Activated effector memory CD4-positive, alpha-beta T cell treated with anti-CD3 and anti-CD28 coated beads, Interleukin-2, amount 50 U/mL, for 16 hours (primary cell): ENCODE measurements at places on chromosomes 7 and 10.

GRCh38 chr10:72250666-72251065, 23.1 kb upstream of the DDIT4 start:
- DNase-seq = no peak

DNA sequence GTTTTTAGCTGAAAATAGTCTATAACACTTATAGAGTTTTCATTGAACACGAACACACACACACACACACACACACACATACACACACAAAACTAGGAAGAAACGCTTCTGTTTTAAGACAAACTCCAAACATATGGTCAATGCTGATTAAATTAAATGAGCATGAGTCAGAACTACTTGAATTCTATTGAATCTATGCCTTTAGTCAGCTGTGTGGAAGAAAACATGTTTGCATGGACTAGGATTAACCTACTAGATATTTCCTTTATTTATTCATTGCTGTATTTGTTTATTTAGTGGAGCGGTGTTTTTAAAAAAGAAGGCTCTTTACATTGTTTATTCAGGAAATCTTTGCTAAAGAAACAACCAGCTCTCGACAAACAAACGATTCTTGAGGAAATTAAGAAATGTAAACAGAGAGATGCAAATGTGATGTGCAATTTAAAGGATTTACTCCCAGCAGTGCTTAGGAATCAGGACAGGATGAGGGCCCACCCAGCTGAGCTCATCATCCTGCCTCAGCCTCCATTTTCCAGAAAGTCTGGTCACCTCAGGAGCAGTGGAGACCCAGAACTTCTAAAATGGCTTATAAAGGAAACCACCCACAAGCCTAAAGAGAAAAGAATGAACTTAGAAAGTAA, 83.2 kb downstream of the PDE1C start:
- no peak for DNase-seq

DNA sequence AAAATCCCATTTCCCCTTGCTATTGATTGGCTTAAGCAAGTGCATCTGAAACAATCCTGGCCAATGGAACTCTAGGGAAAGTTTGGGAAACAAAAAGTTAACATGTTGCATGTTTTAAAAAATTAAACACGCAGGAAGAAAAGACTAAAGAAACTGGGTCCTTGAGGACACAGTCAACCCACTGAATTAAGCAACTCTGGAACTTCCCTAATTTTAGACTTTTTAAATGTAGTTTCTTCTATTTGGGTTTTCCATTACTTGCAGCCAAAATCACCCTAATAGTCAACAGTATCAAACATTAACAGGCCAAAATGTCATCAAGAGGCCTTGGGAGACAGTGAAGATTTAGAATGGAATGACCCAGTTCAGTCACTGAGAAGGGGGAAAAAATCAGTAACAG, 40.6 kb downstream of the OSBPL3 start:
- no peak for DNase-seq

GRCh38 chr7:30595436-30596013, 847 bp downstream of the GARS1 start:
- no peak for DNase-seq

GRCh38 chr7:78528964-78529363, 730.4 kb downstream of the PHTF2 start:
- DNase-seq = no peak

GRCh38 chr10:104809288-104810090, 168.4 kb downstream of the SORCS3 start:
- no peak for DNase-seq

DNA sequence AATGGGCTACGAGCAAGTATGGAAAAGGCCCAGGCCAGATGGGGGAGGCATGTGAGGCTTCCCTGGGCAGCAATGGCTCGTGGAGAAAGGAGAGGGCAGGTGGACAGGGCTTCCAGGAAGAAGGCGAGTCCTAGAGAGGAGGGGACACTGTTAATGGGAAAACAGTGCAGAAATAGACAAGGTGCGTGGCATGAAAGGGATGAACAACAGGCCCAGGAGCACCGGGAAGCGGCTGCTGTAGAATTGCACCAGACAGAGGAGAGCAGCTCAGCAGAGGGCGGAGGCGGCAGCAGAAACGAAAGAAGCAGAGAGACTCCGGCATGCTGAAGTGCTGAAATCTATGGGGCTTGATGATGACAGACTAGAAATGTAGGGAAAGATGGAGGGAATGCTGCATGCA, 102.1 kb downstream of the PIP4K2A start:
- no peak for DNase-seq

GRCh38 chr10:32095116-32095733, 39.0 kb upstream of the KIF5B start:
- no peak for DNase-seq

DNA sequence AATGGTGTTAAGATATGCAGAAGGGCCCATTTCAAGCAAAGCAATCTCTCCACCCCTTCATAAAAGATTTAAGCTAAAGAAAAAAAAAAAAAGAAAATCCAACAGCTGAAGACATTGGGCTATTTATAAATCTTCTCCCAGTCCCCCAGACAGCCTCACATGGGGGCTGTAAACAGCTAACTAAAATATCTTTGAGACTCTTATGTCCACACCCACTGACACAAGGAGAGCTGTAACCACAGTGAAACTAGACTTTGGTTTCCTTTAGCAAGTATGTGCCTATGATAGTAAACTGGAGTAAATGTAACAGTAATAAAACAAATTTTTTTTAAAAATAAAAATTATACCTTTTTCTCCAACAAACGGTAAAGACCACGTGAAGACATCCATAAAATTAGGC, 28.6 kb downstream of the PPP3CB start:
- no peak for DNase-seq

DNA sequence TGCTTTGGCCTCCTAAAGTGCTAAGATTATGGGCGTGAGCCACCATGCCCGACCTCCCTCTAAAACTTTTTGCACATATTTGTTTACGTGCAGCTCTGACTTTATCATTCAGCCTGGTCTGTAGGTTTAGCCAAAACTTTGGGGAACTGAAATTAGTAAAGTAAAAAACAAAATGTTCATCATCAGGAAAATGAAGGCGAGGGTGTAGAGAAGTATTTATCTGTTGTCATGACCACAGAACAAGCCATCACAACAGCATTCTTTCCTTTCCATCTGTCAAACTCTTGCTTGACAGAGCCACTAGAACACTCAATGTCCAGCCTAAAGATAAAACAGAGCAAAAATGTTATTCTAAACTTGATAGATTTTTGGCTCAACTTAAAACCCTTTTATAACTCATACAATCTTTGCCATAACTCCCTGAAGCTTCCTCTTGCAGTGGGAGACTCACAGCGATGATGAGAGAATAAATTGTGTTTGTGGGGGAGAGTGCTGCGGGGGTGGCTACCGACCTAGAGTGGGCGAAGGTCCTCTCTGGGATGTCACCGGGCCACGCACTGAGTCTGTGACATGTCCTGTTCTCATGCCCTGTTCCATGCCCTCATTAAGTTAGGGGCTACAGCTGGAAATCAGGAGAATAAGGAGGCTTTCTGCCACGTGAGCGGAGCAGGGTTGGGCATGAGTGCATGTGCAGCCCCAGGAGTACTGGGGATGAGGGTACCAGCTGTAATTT, 58.6 kb upstream of the MKRN1 start:
- no peak for DNase-seq

DNA sequence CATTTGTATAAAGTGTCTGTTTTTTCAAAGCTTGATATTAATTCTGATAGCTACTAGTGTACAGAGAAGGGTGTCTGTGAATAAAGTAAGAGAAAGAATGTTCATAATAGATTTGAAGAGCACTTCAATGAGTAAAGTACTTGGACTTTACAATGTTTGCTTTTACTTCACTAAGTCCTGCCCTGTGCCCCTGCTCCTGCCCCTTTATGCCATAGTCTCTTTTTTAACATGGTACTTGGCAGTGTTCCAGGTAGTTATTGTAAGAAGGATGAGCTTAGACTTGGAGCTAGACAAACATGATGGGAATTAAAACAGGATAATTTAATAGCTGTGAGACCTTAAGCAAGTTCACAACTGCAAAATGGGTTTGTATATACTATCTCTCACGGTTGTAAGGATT, 41.0 kb downstream of the ZEB1 start:
- DNase-seq = no peak

GRCh38 chr10:85490431-85490830, 876.2 kb downstream of the GRID1 start:
- DNase-seq = no peak

GRCh38 chr10:110471566-110472139, 26.1 kb upstream of the DUSP5 start:
- no peak for DNase-seq

DNA sequence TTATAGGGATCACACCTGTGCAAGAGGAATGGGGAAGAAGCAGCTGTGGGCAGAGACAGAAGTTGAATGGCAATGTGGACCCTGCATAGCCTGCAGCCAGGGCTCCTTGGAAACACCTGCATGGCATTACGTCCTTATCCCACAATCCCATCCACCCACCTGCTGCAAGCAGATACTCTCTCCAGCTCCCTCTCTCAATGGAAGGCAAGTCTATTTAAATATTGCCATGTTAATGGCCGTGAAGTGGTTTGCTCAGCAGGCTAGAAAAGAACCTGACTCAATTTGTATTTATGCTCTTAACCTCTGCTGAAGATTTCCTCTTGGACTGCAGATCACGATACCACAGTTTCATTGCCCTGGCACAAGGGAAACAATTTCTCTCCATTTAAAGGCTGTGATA, 417.0 kb downstream of the TYW1 start:
- DNase-seq = no peak

DNA sequence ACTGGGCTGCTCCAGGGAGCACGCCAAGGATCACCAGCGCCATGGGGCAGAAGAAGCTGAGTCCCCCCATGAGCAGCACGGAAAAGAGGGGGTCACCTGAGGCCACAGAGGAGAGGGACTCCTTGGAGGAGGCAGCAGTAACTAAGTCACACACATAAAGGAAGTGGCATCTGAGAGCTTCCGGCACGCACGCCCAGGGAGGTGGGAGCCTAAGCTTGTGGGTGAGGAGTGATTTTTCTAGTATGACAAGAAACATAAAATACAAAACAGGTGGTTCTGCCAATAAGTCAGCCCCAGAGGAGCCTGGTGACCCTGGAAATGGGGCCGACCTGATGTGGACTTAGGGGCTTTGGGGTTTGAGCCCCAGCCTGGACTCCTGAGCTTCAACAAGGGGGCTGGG, 60.8 kb downstream of the CARD11 start:
- peak; percentile 80 for DNase-seq

GRCh38 chr10:97875391-97875790, 25.7 kb downstream of the GOLGA7B start:
- DNase-seq = peak; percentile 13

DNA sequence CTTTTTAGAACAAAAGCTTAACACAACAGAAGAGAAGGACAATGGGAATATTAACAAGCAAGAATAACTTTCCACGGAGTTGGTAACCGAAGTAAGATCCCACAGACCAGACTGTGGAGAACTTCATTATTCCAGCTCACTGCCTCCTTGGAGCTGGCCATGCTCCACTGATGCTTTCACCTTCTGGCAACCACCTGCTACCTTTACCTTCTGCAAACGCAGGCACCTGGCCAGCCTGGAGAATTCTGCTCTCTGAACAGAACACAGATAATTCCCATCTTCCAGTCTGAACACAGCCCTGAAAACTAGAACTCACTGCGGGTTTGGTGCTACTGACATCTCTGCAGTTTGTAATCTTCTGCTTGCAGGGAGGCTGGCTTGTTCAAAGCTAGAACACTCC, 66.5 kb downstream of the JAZF1 start:
- no peak for DNase-seq

DNA sequence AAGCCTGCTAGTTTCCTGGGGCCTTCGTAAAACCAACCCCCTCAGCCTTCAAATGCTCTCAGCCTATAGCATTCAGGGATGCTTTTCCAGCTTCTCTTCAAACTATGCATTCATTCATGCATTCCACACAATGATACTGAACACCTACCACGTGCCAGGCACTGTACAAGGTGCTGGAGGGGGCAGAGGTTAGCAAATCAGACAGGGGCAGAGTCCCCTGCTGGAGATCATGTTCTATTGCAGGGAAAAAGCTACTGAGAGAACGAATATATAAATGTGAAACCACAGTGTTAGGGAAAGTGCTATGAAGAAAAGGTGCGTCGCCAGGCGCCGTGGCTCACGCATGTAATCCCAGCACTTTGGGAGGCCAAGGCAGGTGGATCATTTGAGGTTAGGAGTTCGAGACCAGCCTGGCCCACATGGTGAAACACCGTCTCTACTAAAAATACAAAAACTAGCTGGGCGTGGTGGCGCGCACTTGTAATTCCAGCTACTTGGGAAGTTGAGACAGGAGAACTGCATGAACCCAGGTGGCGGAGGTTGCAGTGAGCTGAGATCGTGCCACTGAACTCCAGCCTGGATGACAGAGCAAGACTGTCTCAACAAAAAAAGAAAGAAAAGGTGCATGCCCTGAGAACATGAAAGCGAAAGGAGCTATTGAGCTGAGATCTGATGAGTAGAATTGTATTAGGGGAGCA, 64.6 kb upstream of the CALN1 start:
- DNase-seq = no peak

- no peak for DNase-seq
Observed at GRCh38 chr7:7276161-7276560, 93.8 kb downstream of the C1GALT1 start.

GRCh38 chr7:136947347-136947746, 78.9 kb downstream of the CHRM2 start:
- DNase-seq = no peak

DNA sequence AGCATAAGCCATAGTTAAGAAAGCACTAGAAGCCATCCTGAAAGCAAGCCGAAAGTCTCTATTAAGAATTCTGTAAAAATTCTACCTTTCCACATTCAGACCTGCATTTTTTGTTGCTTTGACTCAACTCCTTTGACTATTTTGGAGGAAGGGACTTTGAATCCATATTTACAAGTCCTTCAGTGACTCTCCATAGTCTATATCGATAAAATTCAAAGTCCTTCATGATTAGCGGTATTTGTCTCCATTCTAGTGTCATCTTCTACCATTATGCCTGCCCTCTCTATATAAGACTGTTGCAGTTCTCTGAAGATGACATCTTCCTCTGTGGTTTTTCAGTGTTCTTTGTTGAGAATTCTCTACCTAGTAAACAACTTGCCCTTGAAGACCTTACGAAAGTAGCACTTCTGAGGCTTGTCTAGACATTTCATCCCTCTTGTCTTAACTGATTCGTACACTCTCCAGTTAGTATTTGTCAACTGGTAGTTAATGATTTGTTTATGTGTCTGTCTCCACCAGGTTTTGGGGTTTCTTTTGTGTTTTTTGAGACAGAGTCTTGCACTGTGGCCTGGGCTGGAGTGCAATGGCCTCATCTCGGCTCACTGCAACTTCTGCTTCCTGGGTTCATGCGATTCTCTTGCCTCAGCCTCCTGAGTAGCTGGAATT, 1.7 kb downstream of the CCSER2 start:
- DNase-seq = no peak

- DNase-seq = no peak
Observed at GRCh38 chr7:26182283-26182682, 18.3 kb downstream of the HNRNPA2B1 start.
